ENCODE measurements at places on chromosomes 12 and 14. TPM values are rescaled to one million over a fixed set of nuclear protein-coding genes. Genes with fewer than 3 reads are reported as not detected.

DNA sequence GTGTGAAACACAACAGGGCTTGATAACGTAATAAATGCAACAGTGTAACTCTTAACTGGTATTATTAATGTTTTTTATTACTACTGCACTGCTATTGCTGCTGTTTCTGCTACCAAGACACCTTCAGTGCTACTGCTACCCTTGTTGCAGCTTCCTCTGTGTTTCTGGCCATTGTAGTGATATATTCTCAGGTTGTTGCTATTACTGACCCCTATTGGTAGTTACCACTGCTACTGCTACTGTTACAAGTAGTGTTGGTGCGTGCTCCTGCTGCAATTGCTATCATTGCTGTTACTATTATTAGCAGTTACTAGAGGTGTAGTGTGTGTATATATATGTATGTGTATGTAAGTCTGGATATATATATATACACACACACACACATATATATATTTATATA is 87.2 kb upstream of the PTPRB start:
- H3K36me3 ChIP-seq = no peaks in the 10 kb centered on the region
- H3K27ac ChIP-seq = no peak overlapping the region
- H3K4me3 ChIP-seq = no peak overlapping the region

DNA sequence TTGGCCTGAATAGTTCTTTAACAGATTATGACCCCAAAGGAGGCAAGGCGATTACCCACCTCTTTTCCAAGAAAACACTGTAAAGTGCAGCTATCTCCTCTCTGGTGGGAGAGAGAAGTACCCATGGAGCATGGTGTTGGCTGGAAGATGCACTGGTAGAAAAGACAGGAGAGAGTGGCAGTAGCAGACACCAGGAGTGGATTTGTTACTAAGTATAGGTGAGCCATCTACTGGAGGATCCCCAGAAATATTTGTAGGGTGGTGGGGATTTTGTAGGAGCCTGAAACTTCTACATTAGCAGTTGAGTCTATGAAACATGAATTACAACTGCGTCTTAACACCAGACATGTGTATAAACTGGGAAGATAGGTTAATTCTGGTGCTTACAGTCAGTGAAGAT is 148.0 kb downstream of the SLC38A4 start:
- H3K4me3 ChIP-seq = no peak overlapping the region
- H3K27me3 ChIP-seq = no peaks in the 10 kb centered on the region
- no peaks in the 10 kb centered on the region for H3K4me1 ChIP-seq
- H3K27ac ChIP-seq = no peak overlapping the region

DNA sequence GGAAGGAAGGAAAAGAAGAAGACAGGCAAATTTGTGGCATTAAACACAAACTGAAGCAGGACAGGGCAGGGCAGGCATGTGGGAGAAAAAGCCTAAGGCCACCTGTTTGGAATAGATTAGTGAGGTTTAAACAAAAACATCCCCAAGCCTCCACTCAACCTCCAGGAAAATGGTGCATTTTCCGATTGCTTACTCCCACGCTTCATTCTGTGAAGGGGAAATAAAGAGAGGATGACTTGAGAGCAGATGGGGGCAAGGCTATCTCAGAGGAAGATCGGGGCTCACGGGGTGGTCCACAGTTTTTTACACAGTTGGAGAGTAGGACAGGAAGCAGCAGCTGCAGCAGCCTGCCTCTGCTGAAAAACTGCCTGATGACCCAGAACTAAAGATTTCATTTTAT is 250.9 kb downstream of the DUSP6 start:
- no peak overlapping the region for H3K27ac ChIP-seq
- no peaks in the 10 kb centered on the region for H3K4me1 ChIP-seq
- H3K27me3 ChIP-seq = peaks cover 7% of the 10 kb centered on the region
- no peaks in the 10 kb centered on the region for H3K36me3 ChIP-seq
- DNase-seq = no peak
- no peak overlapping the region for H3K4me3 ChIP-seq

Gene AICDA
- total RNA-seq = not detected

GRCh38 chr12:51951843-51952722 is 584 bp downstream of the ACVR1B start:
- H3K27ac ChIP-seq = peak overlapping the region; percentile 59
- H3K27me3 ChIP-seq = peaks cover 10% of the 10 kb centered on the region
- H3K4me3 ChIP-seq = peak overlapping the region; percentile 83
- no peaks in the 10 kb centered on the region for H3K36me3 ChIP-seq
- DNase-seq = peak; percentile 3
- peaks cover 40% of the 10 kb centered on the region for H3K4me1 ChIP-seq

DNA sequence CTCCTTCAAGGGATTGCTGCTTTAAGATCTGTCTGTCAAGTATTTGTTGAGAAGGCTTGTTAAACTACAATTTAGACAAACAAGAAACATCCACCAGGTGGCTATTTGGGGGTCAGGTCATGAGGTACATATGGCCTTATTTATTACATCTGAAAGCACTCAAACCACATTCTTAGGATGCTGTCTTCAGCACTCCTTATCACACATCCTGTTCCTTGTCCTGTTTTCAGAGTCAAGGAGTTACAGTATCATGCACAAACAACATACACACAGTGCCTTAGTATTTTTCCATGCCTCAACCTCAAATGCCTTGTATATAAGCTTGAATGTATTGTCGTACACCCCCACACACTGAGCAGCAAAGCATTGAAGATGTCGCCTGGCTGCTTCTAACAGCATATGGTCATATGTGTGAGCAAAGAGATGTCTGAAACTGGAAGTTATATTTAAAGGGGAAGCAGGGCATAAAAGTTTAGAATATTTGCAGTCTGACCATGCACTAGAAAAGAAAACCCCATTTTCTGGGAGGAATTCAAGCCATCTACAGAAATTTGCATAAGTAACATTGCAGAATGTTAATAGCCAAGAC is 83.8 kb downstream of the KCNMB4 start:
- H3K4me3 ChIP-seq = no peak overlapping the region
- H3K27ac ChIP-seq = no peak overlapping the region
- no peak for DNase-seq
- no peaks in the 10 kb centered on the region for H3K4me1 ChIP-seq
- no peaks in the 10 kb centered on the region for H3K36me3 ChIP-seq

- no peaks in the 10 kb centered on the region for H3K27me3 ChIP-seq
- no peak overlapping the region for H3K4me3 ChIP-seq
- peaks cover 20% of the 10 kb centered on the region for H3K4me1 ChIP-seq
Observed at GRCh38 chr14:106491851-106492250, 965.5 kb downstream of the TMEM121 start.
